Smooth muscle cell of bladder (primary cell): ENCODE measurements at places on chromosomes 1 and 21. TPM values are rescaled to one million over a fixed set of nuclear protein-coding genes. Genes with fewer than 3 reads are reported as not detected.

The ARL8A gene
- total RNA-seq, result 17.4 and 19.8 TPM in 2 replicates

The OR2T35 gene
- not detected in 2 replicates for total RNA-seq

The CSF3R gene
- 0.09 and 0.28 TPM in 2 replicates for total RNA-seq

The IL12RB2 gene
- not detected in 2 replicates for total RNA-seq

The MFSD2A gene
- total RNA-seq, result 2.8 and 5.0 TPM in 2 replicates

The S100A7A gene
- total RNA-seq, result not detected in 2 replicates

The LCE2B gene
- total RNA-seq, result not detected in 2 replicates

The SDC3 gene
- total RNA-seq, result 15.6 and 22.8 TPM in 2 replicates

The USP21 gene
- 4.7 and 5.1 TPM in 2 replicates for total RNA-seq

The CD1C gene
- total RNA-seq, result not detected in 2 replicates

The CNIH4 gene
- total RNA-seq, result 112 and 114 TPM in 2 replicates

The PADI2 gene
- total RNA-seq, result not detected in 2 replicates

The CR1L gene
- total RNA-seq, result not detected in 2 replicates

The ASB17 gene
- total RNA-seq, result not detected in 2 replicates

The MIS18A gene
- 3.5 and 5.0 TPM in 2 replicates for total RNA-seq

The SLC26A9 gene
- total RNA-seq, result not detected in 2 replicates

The FCRL2 gene
- not detected in 2 replicates for total RNA-seq

The ZFP69 gene
- 2.5 and 2.8 TPM in 2 replicates for total RNA-seq

The KRTAP13-2 gene
- total RNA-seq, result not detected in 2 replicates

The MLLT11 gene
- total RNA-seq, result 3.0 and 3.1 TPM in 2 replicates

The MAB21L3 gene
- 0.28 TPM in 2 replicates for total RNA-seq

The F5 gene
- total RNA-seq, result under 0.01 TPM in 1 of 2 replicates, not detected in the other

The HUNK gene
- under 0.01 and 0.14 TPM in 2 replicates for total RNA-seq

The TDRD5 gene
- not detected in 2 replicates for total RNA-seq

The TEX38 gene
- total RNA-seq, result not detected in 2 replicates

The OR6K3 gene
- not detected in 2 replicates for total RNA-seq

The A3GALT2 gene
- total RNA-seq, result not detected in 2 replicates

The SLFNL1 gene
- total RNA-seq, result 0.28 and 0.55 TPM in 2 replicates

The NEK7 gene
- 117 and 154 TPM in 2 replicates for total RNA-seq

The MECR gene
- 15.6 and 15.9 TPM in 2 replicates for total RNA-seq

The TAF12 gene
- 71.5 and 75.9 TPM in 2 replicates for total RNA-seq
